Esophagus muscularis mucosa (tissue), 4 donors: ENCODE measurements at places on chromosomes 11 and 22. TPM values are rescaled to one million over a fixed set of nuclear protein-coding genes. Genes with fewer than 3 reads are reported as not detected.

DNA sequence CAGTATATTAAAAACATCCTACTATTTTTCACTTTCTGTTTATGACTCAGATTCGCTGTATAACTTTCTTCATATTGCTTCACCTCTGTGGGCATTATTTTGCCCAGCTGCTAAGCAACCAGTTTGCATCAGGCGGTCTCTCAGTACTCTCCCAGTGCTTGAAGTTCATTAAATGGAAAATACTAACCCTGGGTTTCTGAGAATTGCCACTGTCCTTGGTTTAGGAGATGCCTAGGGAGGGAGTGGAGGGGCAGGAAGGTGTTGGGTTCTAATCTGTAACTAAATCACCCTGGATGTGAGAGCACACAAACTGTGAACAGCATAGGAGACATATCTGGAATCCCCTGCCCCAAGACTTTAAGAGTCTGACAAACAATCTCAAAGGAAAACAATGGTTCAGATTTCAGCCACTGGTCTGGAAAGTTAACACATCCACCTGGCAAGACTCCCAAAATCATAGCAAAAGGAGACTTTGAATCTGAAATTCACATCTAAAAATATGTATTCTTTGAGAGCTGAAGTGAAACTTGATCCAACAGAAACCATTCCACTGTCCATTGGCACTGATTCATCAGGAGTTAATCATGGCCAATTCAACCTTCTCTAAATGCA is 540.0 kb downstream of the SOX6 start:
- peaks cover 46% of the 10 kb centered on the region for H3K4me1 ChIP-seq
- DNase-seq, result peak; percentile 86
- peak overlapping the region; percentile 73 for H3K27ac ChIP-seq
- H3K4me3 ChIP-seq, result no peak overlapping the region
- H3K27me3 ChIP-seq, result no peaks in the 10 kb centered on the region

The RHOD gene
- total RNA-seq, result 18.0 TPM

The LRRC10B gene
- total RNA-seq, result not detected

The ALX4 gene
- total RNA-seq, result under 0.01 TPM

The C22orf15 gene
- total RNA-seq, result not detected
